ENCODE measurements at places on chromosomes 13 and 19.

DNA sequence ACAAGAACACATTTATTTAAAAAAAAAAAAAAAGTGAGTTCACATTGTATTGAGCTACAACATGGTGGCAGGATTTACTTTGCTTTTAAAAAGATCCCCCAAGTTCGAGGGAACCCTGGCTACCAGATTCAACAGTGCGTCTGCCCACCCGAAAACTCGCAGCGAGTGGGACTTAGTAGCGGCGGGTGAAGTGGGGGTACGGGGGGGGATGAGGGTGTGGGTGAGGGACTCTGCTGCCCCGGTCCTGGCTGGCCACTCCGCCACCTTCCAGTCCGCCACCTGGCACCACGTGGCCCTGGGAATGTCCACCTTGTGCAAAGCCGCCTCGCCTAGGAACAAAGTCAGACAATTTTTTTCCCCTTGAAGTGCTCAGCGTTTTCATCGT, 19.3 kb upstream of the TINCR start:
- DNase-seq = no peak

- DNase-seq = no peak
Measured at GRCh38 chr13:113888701-113889330, 24.9 kb upstream of the GAS6 start.

DNA sequence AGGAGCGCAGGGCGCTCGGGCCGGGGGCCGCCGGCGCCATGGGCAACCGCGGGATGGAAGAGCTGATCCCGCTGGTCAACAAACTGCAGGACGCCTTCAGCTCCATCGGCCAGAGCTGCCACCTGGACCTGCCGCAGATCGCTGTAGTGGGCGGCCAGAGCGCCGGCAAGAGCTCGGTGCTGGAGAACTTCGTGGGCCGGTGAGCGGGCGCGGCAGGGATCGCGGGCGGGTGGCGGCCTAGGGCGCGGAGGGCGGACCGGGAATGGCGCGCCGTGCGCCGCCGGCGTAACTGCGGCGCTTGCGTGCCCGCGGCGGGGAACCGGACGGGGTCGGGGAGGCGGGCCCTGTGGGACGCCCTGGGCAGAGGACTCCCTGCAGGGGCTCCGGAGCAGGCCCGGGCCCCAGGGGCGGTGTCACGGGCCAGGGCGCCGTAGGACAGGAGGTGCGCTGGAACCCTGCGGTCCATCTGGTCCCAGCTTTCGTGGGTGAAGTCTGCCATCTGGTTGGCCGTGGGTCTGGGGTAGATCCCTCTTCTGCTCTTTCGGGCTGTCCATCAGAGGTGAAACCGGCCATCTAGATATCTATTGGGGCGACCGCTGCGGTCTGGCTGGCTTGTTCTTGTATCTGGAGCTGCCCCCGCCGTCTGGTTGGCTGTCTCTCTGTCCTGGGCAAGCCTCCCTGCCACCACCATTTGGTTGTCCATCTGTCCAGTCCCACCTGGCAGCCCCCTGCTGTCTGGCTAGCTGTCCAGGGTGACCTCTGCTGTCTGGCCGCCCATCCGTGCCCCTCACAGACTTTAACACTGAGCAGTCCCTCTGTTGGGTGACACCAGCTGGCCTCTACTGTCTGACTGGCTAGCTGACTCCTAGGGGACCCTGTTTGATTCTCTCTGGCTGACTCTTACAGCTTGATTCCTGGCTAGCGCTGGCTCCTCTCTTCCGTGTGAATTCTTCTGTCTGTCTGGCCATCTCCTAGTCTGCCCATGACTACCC, 622 bp downstream of the DNM2 start:
- DNase-seq = peak; percentile 19

DNA sequence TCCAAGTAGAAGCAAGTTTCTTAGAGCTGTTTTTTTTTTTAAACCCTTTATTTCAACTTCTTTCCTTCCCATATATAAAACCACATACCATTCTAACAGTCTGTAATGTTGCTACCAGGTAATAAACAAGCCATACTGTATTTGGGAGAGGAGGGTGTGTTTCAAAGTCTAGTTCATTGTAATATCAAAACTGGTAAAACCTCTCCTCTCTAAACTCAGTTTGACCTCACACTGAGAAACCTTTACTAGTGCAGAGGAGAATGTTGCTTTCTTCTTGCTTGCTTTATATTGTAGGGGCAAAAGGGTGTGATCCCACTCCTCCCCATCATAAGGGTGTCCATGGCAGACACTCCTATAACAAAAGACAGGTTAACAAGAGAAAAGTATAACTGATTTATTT, 155.1 kb downstream of the GGACT start:
- no peak for DNase-seq

GRCh38 chr19:16033721-16034120, 42.6 kb upstream of the TPM4 start:
- no peak for DNase-seq

DNA sequence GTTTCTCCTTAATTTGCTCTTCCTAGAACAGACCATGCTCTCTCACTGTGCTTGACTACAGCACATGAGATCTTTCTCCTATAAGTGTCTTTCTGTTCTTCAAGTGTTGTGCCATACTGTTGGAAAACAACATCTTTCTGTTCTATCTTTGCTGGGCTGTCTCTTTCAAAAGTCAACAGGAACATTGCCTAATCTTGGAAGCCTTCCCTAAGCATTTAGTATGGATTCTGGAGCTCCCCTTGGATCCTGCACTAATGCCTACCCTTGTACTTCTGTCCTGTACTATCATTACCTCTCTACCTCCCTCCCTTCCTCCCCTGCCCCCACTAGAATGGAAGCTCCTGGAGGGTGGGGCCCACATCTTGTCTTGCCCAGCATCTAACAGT, 26.8 kb downstream of the STARD13 start:
- no peak for DNase-seq

- DNase-seq = peak; percentile 30
Measured at GRCh38 chr13:99237981-99238662, 20.1 kb downstream of the GPR18 start.

DNA sequence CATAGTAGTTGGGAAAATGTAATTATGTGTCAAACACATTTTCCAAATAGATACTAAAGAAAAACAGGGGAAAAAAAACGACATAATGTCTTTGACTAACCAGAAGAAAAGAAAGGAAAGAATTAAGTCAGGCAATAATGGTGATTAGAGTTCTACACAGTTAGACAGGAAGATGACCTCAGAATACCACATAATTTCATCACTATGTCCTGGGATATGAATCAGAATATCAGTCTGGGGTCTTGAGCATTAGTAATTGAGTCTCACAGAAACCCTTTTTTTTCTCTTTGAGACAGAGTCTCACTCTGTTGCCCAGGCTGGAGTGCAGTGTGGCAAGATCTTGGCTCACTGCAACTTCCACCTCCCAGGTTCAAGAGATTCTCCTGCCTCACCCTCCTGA, 503.4 kb downstream of the SLITRK1 start:
- DNase-seq = no peak

GRCh38 chr19:5651361-5651760, 28.5 kb downstream of the SAFB start:
- no peak for DNase-seq

GRCh38 chr19:49997709-49998108, 27.5 kb downstream of the VRK3 start:
- peak; percentile 17 for DNase-seq

- no peak for DNase-seq
Measured at GRCh38 chr13:58207501-58207900, 576.0 kb downstream of the PCDH17 start.
